ENCODE measurements at places on chromosomes 11 and 22.

GRCh38 chr11:100637706-100638105, 49.4 kb upstream of the ARHGAP42 start:
- no peak for DNase-seq

DNA sequence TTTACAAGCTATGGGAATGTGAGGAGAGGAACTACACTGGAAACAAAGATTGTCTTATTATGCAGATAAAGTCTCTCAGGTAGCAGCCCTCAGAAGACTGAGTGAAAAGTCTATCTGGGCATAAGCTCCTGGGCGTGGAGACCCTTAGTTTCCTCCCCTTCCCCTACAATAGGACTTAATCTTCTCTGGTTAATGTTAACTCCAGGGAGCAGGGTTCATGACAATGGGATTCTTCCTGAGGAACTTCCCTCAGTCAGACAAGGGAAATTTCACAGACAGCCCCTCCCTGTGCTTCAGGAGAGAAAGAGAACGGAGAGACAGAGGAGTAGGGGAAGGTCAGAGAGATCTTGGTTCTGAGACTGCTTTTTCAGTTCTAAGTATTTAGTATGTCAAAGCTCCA, 1428.6 kb downstream of the LRRC4C start:
- peak; percentile 4 for DNase-seq

DNA sequence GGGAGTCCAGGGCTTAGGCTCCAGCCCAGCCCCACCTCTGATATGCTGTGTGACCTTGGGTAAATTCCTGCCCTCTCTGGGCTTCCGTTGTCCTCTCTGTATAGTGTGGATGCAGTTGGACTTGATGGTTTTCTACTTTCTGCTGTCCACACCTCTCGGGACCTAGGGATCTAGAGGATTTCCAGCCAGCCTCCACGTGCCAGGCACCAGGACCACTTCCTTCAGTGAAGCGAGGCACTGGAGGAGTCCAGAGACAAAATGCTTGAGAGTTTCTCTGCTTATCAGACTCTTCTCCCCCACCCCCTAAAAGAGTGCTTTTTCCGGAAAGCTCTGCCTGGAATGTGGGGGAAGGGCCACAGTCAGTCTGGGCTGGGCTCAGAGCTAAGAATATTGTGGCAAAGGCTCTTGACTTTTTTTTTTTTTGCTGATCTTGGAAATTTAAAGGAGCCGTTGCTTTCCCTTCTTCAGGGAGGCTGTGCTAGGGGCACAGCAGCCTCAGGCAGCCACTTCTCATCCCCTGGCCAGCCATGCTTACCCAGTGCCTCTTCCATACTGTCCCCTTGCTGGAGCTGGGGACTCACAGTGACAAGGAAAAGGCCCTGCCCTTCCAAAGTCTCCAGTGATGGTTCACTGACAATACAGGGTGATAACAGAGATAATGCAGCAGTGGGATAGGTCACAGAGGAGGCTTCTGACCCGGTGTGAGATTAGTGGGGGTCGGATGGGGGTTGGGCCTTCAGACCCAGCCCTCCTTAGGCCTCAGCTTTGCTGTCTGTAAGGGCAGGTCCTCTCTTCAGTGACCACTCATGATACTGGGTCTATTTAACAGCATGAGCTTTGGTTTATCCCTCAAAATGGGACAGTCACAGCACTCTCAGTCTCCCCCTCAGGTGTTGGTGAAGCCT, 2.9 kb upstream of the SERPINH1 start:
- DNase-seq, result peak; percentile 82

DNA sequence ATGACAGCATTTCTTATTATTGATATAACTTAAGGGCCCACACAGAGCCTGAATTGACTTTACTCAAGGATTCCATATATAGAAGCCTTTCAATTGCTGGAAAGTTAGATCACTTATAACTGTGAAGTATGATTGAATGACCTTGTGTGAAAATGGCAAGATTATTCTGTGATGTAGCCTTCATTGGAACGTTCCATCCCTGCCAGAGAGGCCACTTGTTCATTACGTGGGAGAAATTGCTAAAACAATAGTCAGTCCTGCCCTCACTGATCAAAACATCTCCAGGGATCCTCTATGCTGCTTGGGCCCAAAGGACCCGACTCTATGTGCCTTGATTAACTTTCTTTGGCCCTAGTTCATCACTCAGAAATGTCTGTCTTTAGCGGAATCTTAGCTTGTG, 159.5 kb upstream of the BLID start:
- DNase-seq, result no peak

- no peak for DNase-seq
These were observed 23.7 kb downstream of the MFNG start for GRCh38 chr22:37462436-37462835.
